ENCODE measurements at places on chromosomes 16 and 17.

DNA sequence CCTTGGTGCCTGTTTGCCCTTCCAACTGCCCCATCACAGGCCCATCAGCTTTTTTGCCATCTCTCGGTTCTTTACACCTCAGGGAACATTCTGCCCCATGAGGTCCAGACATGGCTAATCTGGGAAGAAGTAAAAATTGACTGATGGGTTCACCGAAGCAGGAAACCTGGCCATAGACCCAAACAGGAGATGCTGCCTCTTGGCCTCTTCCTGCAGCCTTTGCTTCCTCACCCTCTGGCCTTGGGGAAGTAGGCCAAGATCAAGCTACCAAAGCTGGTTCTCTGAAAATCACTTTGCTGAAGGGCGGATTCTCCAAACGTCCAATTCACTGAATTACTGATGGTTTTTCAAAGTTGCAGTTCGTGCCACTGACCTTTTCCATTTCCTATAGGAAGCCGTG is 56.1 kb downstream of the ARSG start:
- no peak for DNase-seq

GRCh38 chr16:75908331-75909117 is 182.2 kb upstream of the CPHXL start:
- no peak for DNase-seq

DNA sequence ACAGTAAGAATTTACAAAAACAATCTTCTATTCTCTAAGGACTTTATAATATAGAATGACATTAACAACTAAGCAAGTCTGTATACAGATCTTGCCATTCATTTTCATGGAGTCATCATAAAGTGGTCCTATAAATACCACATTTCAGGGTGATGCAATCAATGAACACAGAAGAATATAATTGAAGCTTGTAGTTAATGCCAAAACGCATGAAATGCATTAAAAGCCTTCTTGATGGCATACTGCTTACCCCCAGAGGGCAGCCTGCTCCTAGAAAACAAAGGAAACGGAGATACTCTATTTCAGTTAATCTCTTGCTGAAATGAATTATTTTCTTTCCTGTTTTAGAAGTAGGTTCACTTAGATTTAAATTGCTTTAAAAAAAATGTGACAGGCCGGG is 45.2 kb upstream of the STAC2 start:
- DNase-seq = no peak

DNA sequence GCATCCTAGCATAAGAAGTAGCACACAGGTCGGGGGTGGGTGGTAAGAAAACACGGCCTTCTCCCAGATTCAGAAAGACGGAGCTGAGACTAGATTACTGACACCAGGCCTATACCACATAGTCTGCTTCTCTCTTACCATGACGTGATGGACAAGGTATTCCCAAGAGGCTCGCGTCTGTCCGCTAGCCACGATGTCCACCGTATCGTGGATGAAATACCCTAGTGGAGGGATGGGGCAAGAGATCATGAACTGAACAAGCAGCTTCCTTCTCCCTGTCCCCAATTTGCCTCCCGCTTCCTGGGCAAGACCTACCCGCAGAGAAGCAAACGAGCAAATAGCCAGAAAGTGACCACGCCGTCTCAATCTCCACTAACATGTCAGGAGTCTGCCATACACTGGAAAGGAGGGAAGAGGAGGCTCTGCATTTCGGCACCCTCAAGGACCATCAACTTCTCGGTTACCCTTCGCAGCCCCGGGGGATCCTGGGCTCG is 820 bp downstream of the TLCD1 start:
- peak; percentile 59 for DNase-seq

DNA sequence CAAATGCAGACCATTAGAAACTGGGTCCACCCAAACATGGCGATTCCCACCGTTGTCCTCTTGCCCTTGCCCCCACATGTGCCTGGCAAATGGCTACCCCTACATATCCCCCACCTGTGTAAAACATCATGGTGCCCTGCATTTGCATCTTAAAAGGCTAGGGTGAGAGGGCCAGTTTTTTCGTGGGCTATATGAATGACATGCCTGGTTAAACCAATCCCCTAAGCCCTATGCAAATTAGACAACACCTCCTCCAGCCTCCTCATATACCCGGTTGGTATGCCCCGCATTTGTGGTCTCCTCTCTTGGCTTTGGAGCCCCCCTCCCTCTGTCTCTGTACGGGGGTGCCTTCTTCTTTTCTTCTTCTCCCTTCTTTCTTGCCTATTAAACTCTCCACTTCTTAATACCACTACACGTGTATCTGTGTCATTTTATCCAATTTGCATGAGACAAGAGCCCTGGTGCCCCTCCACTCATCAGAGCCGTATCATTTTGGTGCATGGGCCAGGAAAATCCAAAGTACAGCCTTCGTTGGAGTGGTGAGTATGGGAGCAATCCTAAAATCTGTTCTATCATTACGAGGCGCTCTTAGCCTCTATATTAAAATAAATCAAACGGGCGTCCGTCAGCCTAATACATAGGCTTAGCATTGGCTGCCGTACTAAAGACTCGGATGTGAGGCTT is 30.1 kb downstream of the QPRT start:
- no peak for DNase-seq

DNA sequence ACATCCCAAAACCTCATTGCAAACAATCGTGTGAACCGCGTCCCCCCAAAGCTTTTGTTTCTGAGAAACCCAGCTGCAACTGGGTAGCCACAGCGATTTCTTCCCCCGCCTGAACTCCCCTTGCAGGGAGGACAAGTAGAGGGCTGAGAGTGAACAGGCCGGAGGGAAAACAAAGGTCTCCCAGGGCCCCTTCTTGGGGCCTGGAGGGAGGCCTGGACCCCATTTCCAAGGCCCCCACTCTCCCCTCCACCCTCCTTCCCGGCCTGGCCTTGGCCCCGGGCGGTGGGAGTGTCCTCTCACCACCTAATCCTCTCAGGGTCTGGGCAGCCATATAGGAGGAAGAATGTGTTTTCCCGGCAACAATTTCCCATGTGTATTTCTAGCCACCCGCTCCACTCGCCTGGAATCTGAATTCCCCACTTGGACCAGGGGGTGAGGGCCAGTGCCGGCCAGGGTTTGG is 2.6 kb downstream of the GLIS2 start:
- DNase-seq = no peak

GRCh38 chr17:74298778-74299177 is 24.7 kb downstream of the DNAI2 start:
- DNase-seq = no peak

GRCh38 chr16:53827741-53828140 is 123.8 kb downstream of the FTO start:
- DNase-seq = no peak

All from activated CD4-positive, alpha-beta T cell treated with anti-CD3 and anti-CD28 coated beads, Interleukin-10, Interleukin-2, amounts not matched to agents 100 ng/mL and 50 ng/mL, durations not matched to agents 16 hours and 8 hours (primary cell).